Left cardiac atrium (tissue), 4 donors: ENCODE measurements at places on chromosomes 11 and 22. TPM values are rescaled to one million over a fixed set of nuclear protein-coding genes. Genes with fewer than 3 reads are reported as not detected.

RTN4R gene
- 1.4 TPM for total RNA-seq

TEX54 gene
- not detected for total RNA-seq

GRCh38 chr11:68545347-68545746 is 84.8 kb downstream of the PPP6R3 start:
- DNase-seq = no peak

- no peak for DNase-seq
These were observed 122.1 kb downstream of the CSNK2A3 start for GRCh38 chr11:11230802-11231562.

GRCh38 chr11:72719144-72719543 is 33.1 kb downstream of the ARAP1 start:
- peak; percentile 62 for DNase-seq

DNA sequence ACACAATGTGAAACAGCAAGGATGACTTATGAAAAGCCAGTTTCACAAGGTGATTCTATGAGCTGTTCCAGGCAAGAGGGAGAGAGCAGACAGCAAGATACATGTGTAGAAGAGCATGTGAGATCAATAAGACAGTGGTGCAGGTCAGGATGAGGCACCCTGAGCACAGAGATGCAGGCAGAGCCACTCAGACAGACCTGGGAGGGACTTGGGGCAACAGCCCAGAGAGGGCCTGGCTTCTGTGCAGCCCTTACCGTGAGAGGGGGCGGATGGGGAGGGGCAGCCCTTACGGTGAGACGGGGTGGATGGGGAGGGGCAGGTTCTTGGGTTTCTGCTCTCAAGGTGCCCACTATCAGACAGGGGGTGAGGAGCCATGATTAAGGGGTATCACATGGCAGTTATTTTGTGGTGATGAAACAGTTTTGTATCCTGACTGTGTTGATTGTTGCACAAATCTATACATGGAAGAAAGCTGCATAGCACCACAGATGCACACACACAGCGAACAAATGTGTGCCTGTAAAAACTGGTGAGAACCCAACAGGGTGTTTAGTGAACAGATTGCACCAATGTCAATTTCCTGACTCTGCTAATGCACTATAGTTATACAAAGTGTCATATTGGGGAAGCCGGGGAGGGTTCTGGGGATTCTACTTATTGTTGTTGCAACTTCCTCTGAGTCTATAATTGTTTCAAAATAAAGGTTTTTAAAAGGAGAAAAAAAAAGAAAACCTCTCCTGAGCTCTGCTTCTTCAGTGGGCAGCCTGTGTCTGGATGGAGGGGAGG is 5.2 kb upstream of the C22orf42 start:
- DNase-seq = no peak

DNA sequence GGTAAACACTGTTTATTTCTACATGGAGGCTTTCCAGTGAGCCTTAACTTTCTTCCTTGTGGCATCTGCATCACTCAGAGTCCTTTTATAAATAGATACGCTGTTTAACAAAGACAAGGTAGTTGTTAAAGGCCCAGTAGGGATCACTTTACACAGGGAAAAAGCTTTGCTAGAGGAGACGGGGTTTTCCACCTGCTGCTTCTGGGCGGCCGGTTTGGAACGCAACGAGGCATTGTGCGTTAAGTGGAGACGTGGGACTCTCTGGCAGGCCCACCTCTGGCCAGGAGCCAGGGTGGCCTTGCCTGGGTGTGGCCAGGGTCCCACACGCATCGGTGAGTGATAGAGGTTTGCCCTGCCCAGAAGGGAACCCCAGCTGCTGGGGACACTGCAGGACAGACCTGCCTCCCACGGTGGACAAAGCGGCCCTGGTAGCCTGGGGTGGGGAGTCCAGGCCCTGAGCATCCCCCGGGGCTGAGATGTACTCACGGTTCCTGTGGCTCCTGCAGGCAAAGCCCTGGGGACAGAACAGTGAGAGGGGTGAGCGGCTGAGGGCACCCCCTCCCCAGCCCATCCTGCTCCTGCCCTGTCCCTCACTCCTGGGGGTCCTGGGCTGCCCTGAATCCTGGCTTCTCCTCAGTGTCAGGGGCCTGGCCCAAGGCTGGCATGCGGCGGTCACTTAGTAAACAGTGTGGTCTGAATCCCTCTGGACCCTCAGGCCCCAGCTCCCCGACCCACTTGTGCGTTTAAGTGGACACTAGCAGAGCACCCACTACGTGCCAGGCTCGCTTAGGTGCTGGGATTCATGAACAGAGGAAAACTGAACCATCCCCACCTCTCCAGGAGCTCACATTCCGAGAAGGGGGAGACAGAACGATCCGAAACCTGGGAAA is 4.2 kb downstream of the IL17REL start:
- no peak for DNase-seq
